ENCODE measurements at places on chromosomes 12 and 14.
A peak's percentile ranks its signal among the peaks of the same experiment; 100 is the strongest.

GRCh38 chr12:56334490-56334793, 642 bp upstream of the PAN2 start:
- no peak for DNase-seq

DNA sequence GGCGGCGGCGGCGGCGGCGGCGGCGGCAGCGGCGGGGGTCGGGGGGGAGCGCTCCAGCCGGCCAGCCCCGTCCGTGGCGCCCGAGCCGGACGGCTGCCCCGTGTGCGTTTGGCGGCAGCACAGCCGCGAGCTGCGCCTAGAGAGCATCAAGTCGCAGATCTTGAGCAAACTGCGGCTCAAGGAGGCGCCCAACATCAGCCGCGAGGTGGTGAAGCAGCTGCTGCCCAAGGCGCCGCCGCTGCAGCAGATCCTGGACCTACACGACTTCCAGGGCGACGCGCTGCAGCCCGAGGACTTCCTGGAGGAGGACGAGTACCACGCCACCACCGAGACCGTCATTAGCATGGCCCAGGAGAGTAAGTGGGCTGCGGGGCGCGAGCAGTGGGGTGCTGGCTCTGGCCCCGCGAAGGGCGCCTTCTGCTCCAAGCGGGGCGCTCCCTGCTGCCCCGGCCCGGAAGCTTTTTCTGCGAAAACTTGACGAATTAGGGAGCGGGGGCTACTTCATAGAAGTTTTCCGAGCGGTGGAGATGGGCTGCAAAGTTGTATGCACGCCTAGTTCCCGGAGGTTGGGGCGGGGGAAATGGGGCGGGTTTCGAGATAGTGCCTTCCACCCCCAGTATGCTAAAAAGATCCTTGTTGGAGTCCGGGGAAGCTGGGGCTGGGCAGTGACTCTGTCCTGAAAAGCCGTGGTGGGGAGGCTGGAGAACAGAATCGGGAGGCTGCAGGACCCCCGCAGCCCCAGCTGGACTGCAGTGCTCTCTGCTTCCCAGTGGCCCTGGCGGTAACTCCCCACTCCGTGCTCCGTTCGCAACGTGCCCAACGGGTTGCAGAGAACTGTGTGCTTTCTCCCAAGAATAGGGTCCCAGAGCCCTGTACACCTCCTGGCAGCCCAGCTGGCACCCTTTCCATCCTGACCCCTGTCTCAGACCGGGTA, 751 bp downstream of the GDF11 start:
- DNase-seq: no peak

GRCh38 chr14:49754570-49755097, 13.3 kb upstream of the KLHDC2 start:
- no peak for DNase-seq

DNA sequence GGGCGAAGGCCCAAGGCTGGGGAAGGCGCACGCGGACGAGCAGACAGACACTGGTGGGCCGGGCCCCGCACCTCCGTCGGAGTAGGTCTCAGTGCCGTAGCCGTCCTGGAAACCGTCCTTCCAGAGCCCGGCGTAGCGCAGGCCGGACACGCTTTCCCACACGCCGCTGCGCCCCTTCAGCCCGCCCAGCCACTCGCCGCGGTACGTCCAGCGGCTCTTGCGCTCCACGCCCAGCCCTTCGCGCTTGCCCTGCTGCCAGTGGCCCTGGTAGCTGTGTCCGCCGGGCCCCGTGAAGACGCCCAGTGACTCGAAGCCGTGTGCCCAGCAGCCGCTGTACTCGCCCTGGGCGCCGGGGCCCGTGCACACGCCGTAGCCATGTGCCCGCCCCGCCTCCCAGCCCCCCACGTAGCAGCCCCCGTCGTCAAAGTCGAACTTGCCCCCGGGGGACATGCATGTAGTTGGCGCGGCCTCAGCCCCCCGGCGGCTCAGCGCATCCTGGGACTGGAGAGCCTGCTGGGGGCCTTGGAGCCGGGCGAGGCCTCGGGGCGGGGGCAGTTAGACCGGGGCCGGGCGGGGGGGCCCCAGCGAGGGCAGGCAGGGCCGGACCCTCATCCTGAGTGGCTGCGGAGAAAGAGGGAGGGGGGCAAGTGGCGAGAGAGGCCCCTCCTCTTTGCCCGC, 1.4 kb downstream of the JPH4 start:
- no peak for DNase-seq

- no peak for DNase-seq
Observed at GRCh38 chr14:61836184-61836583, 74.0 kb downstream of the SNAPC1 start.

DNA sequence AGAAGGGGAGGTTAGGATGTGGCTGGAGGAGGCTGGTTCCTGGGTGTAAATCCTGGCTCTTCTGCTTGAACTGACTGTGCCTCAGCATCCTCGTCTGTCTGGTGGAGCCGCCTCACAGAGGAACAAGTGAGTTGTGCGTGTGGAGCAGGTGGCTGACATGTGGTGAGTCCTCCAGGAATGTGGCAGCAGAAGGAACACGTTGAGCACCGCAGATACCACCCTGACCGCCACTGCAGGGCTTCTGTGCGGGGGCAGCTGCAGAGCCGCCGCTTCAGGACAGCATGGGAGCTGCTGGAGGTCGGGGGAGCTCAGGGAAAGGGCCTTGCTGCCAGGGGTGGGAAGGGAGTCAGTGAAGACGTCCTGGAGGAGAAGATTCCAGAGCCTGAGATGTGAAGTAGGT, 48.9 kb downstream of the TRAF3 start:
- no peak for DNase-seq

- peak; percentile 23 for DNase-seq
Observed at GRCh38 chr12:125136702-125137101, 71.5 kb downstream of the AACS start.

GRCh38 chr14:51419685-51420084, 179.6 kb downstream of the TMX1 start:
- DNase-seq: no peak

GRCh38 chr14:34075826-34076225, 125.0 kb upstream of the EGLN3 start:
- DNase-seq: no peak

GRCh38 chr12:48379794-48380193, 29.1 kb upstream of the ZNF641 start:
- DNase-seq: no peak

- no peak for DNase-seq
Observed at GRCh38 chr14:57846596-57846995, 19.3 kb downstream of the SLC35F4 start.

Data from amygdala (tissue), 56 donors.